AML-193 (cell line): ENCODE measurements at places on chromosomes 4 and X.
A peak's percentile ranks its signal among the peaks of the same experiment; 100 is the strongest.

DNA sequence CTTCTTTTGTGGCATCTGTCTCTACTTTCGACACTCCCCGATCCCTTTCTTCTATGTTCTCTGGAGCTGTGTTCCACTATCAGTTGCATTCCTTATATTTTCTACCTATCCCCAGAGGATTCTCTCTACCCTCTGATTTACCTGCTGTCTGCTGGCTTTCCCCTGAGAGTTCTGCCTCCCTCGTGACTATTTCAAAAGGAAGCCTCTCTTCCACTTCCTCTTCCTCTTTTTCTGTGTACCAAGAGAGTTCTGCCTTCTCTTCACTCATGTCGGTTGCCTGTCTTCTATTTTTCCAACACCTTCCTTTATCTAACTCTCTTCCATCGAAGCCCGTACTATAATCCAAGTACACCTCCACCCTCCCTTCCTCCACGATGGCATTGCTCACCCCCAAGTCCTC lies 631.7 kb downstream of the SMARCA1 start:
- peak; percentile 2 for DNase-seq

DNA sequence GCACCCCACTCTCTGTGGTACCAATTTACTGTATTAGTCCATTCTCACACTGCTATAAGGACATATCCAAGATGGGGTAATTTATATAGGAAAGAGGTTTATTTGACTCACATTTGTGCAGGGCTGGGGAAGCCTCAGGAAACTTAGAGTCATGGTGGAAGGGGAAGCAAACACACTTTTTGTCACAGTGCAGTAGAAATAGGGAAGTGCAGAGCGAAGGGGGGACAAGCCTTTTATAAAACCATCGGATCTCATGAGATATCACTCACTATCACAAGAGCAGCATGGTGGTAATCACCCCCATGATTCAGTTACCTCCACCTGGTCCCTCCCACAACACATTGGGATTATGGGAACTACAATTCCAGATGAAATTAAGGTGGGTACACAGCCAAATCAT lies 766.9 kb upstream of the PCDH10 start:
- DNase-seq = no peak

DNA sequence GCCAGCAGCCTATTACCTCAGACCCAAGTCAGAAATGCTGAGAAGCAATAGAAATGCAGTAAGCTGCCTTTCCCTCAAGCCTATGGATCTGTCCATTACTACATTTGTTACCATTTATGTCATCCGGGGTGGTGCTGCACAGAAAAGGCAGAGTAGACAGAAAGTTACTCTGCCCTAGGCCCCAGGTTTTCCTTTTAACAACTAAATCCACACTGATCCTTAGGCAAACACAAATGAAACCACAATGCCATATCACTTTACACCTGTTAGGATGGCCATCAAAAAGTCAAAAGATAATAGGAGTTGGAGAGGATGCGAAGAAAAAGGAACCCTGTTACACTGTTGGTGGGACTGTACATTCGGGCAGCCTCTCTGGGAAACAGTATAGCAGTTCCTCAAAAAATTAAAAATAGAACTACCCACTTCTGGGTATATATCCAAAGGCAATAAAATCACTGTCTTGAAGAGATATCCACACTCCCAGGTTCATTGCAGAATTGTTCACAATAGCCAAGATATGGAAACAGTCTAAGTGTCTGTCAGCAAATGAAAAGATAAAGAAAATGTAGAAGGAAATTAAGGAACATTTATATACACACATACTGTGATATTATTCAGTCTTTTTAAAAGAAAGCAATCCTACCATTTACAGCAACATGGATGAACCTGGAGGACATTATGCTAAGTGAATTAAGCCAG lies 186.3 kb downstream of the NWD2 start:
- DNase-seq = no peak

GRCh38 chrX:108230574-108230973 lies 139.0 kb downstream of the ATG4A start:
- no peak for DNase-seq

DNA sequence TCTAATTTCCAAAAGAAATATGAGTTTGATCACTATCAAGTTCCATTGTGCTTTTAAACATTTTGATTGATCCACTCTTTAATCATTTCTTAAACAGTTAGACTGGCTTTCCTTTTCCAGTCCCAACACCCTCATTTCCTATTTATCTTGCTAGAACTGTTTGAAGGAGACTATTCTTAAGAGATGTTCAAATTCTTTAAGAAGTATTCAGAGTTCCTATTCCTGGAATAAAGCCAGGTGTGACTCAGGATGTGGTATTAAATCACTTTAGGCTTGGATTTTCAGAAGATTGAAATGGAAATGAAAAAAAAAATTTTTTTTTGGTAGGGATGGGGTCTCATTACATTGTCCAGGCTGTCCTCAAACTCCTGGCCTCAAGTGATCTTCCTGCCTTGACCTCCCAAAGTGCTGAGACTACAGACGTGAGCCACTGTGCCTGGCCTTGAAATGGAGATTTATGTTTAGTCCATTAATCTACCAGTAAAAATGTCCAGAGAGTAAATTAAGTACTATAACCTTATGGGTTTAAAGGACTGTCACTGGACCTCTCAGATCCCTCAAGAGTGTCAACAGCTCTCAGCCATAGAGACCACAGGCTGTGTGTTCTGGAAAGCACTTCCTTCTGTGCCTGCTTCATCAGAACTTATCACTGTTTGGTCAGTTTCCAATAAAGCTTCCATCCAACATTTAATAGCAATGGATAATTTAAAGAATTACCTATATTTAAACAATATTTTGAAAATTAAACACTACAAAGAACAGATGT lies 90.7 kb downstream of the CDS1 start:
- DNase-seq = no peak

GRCh38 chrX:21700967-21701366 lies 42.8 kb upstream of the KLHL34 start:
- DNase-seq = no peak

- no peak for DNase-seq
Measured at GRCh38 chr4:14184265-14184664, 556.7 kb upstream of the BOD1L1 start.

- DNase-seq = no peak
Measured at GRCh38 chrX:55007656-55008055, 7.5 kb downstream of the APEX2 start.

GRCh38 chrX:134604701-134605311 lies 53.5 kb downstream of the PLAC1 start:
- DNase-seq = no peak

GRCh38 chr4:141309874-141310273 lies 89.2 kb downstream of the ZNF330 start:
- no peak for DNase-seq

DNA sequence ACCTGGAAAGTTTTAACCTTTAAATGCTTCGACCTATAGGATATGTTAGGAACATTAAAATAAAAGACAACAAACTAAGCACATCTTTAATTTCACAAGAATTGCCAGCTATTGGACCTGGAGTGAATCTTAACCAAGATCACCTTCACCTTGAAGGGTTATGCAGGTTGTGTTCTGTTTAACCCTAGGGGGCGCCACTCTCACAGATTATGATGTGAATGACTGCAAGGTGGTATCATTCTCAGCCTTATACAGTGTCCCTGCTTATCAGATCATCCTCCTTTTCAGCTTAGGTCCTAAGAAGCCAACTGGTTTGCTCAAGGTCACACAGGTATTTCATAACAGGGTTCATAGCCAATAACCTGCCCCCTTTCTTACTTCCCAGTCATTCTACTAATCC lies 23.5 kb downstream of the INTS6L start:
- no peak for DNase-seq

- DNase-seq = no peak
Measured at GRCh38 chr4:173666-174314, 49.5 kb downstream of the ZNF718 start.

DNA sequence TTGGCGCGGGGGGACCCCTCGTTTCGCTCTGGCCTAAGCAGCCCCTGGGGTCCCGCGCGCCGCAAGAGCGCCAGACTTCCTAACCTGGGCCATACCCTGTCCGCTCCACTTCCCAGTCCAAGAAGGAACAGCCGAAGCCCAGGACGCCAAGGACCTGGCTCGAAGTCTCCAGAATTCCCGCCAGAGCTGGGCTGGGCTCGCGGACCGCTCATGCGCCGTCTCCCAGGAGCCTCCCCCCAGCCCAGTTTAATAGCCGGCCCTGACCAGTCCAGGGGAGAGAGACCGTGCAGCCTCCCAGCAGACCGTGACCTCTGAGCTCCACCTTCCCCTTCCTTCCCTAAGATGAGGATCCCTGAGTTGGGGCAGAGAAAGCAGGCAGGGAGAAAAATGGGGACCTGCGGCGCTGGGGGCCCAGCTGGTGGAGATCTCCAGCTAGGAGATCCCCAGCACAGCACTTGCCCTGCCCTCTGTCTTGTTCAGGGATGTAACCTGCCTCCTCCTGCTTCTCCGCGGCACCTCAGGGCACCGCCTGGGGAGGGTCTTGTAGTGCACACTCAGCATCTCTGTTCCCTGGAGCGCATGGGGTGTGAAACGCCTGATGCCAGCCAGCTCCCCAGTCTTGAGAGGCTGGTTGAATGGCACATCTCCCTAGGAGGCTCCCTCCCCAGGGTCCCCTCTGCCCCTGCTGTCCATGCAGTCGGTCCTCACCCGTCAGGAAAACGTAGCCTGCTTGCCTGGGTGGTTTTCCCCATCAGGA lies 1.2 kb upstream of the LETM1 start:
- DNase-seq = peak; percentile 3

DNA sequence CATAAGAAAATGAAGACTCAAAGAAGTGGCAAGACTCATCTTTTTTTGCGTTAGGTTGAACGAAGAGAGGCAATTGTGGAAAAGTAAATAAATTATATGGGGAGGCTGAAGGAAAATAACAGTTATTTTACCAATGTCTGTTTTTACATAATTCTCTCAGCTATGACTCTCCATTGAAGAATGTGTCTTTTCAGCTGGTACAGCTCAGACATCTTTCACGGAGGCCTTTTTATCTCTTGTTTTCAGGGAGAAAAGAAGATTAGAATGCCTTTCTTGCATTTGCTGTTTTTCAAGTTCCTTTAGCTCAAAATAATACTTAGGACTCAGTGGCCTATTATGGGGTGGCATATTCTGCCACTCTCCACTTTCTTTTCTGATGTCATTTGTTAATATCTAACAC lies 153.0 kb downstream of the ADAM29 start:
- no peak for DNase-seq

DNA sequence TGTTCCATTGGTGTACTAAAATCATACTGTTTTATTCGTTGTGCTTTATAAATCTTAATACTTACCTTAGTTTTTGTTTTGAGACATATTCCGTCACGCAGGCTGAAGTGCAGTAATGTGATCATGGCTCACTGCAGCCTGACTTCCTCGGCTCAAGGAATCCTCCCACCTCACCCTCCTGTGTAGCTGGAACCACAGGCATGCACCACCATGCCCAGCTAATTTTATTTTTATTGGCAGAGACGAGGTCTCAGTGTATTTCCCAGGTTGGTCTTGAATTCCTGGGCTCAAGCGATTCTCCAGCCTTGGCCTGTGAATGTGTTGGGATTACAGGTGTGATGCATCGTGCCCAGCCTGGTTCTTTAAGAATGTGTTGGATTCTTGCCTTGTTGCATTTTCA lies 24.4 kb upstream of the DCK start:
- DNase-seq = no peak

GRCh38 chrX:10233696-10234095 lies 76.9 kb downstream of the CLCN4 start:
- DNase-seq = no peak

- DNase-seq = no peak
Measured at GRCh38 chr4:152188801-152189200, 347.1 kb downstream of the FBXW7 start.

DNA sequence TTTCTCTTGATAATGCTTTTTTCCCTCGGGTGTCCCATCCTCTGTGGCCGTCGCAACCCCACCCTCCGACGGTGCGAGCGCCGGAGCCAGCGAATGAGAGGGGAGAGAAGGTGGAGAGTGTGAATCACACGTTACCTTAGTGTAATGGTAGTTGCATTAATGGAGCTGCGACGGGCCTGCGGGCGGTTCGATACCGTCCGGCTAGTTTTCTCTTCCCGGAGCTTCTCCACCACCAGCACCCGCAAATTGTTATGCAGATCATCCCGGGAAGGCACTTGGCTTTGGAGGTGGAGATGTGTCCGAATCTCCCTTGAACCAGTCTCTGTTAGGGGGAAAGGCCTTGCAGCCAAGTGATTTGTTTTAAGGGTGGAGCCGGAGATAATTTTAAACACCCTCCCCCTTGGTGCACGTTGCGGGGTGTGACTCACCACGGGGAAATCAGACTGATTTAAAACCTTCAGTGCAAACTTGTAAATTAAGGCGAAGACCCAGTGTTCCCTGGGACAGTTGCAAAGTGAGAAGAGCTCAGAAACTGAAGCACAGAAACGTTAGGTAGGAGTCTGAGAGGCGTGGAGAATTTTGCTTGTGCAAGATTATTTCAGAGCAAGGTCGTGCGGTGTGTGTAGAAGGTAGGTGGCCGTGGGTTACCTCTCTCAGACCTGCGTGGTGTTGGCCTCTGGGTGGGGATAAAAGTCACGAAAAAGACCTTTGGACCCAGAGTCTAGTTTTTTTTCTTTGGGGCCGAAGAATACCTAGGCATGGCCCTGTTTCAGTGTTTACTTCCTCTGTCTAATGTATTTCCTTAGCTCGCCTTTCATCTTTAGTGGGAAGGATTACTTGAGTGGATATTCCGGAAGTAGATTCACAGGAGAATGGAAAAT lies 1.3 kb downstream of the AFF1 start:
- peak; percentile 60 for DNase-seq

GRCh38 chr4:125315576-125316400 lies 1.0 kb downstream of the FAT4 start:
- DNase-seq = no peak

- DNase-seq = no peak
Measured at GRCh38 chr4:138420471-138420870, 178.3 kb upstream of the SLC7A11 start.

DNA sequence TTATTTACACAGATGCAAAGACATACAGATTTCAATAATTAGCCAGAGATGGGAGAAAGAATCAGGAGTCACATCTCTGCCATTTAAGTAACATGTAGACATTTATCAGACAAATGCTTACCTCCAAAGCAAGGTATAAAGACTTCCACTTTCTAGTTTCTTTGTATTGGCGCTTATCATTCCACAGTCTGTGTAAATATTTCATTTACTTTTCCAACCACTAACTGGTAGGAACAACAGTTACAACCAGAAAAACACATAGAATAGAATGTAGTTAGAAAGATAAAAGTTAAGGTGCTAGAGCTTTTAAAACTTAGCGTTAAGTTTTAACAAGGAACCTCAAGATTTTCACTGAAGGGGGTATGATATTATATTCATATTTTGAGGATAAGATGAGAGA lies 40.9 kb upstream of the UGT2B4 start:
- DNase-seq = no peak
